ENCODE measurements at places on chromosomes 2 and 18.

DNA sequence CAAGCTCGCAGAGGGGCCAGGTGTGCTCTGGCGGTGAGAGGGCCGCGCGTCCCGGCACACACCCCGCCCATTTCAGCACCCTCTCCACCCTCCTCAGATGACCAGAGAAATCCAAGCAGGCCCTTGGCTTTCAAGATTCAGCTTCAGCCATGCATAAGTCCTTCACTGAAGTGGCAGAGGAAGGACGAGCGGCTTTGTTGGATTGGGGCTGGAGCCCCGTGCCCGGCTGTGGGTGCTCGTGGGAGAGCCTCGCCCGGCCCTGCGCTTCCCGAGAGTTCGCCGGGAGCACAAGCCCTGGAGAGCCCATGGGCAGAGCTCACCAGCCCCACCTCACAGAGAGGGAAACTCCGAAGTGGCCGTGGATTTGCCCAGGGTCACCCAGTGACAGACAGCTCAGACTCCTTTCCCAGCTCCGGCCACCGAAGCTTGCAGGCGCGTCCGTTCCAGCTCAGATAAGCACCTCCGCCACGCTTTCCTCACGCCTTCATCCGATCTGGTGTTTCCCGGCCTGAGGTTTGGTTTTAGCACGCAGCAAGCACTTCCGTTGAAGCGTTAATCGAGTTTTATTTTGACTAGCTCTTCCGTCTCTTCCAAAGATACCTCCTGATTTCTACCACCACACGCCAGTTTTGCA, 45.6 kb upstream of the MTCL1 start:
- no peak for DNase-seq

- no peak for DNase-seq
Observed at GRCh38 chr2:13156916-13157315, 440.2 kb downstream of the TRIB2 start.

- DNase-seq = no peak
Observed at GRCh38 chr2:216426938-216427337, 14.7 kb downstream of the SMARCAL1 start.

DNA sequence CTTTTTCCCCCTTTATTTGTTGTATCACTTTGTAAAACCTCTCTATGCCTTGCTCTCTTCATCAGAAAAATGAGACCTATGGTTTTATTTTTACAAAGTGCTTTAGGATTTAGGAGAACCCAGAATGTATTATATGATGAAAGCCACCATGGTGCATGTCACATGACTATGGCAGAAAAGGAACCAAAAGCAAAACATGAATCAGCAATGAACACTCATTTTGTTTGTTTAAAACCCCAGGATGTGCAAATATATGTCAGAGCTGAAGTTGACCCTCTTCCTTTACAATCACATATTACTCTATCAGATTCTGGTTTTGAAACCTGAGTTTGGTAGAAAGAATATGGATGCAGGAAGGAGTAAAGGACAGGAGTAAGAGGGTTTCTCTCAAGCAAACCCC, 70.0 kb downstream of the FIGN start:
- no peak for DNase-seq

GRCh38 chr18:26711756-26712155, 153.8 kb downstream of the AQP4 start:
- no peak for DNase-seq

DNA sequence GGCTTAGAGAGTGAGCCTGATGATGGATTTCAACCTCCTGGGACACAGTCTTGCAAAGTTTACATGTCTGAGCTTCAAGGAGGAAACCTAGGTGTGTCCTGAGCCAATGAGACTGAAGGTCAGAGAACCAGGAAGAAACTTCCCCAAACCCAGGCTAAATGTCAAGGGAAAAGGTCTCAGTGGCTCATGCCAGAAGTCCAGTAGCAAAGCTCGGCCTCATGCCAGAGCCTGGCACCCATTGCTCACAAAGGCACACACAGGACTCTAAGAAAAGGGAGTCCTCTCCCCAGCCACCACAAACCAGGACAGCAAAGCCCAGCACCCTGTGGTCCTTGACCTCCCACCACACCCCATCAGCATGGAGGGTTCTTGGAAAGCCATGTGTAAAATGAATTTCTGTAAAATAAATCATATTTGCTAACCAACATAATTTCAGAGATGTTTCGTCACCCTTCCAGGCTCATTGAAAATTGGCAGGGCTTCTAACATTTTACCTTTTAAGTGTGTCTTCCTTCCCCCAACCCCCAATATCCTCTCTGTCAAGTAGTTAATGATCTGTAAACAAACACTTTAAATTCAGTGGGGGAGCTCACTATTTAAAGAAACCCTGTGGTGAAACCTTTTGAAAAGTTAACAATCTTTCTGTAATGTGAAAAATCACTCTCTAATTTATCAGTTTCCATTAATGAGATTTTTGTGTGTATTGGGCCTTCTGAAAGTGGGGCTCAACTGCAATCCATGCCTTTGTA, 77.1 kb downstream of the BCL11A start:
- DNase-seq = no peak

GRCh38 chr2:110900191-110900590, 167.8 kb downstream of the ACOXL start:
- no peak for DNase-seq

- no peak for DNase-seq
Observed at GRCh38 chr2:126634273-126634861, 21.6 kb upstream of the GYPC start.

GRCh38 chr2:174805803-174806202, 41.5 kb upstream of the CHRNA1 start:
- no peak for DNase-seq

DNA sequence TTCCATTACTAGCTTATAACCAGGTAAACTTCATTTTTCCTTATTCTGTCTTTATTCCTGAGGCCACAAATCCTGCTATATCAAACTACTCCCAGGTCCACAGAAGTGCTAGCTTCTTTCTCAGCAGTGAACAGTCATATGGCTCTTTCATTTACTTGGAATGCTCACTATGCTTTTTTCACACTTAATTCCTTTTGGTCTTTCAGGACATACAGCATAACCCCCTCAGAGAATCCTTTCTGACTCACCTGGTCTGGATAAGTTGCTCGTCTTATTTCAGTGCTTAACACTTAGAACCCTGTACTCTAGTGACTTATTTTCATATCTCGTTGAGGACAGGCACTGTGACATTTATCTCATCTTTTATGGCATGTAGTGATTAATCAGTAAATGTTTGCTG, 325.0 kb upstream of the UBE2E3 start:
- no peak for DNase-seq

DNA sequence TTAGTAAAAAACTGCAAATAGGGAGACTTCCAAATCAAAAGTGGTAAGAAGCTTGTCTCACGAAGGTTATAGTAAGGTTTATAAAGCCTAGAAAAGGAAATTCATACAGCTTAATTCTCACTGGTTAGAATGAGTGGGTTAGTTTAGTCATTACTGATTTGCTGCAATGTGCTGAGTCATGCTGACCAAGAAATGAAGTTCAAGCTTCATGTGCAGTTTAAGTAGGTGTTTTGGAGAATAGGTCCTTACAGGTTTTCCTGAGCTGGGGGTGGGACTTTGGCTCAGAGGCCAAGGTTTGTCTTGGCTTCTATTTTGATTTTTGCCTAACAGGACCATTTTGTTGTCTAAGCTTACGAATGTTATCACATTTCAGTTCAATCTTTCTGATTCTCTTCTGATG, 15.1 kb downstream of the CLIP4 start:
- no peak for DNase-seq

GRCh38 chr2:226077031-226077430, 677.5 kb downstream of the NYAP2 start:
- no peak for DNase-seq

GRCh38 chr2:196464311-196464710, 175.2 kb upstream of the CCDC150 start:
- no peak for DNase-seq

- no peak for DNase-seq
Observed at GRCh38 chr18:3340015-3340681, 78.2 kb downstream of the MYL12B start.

DNA sequence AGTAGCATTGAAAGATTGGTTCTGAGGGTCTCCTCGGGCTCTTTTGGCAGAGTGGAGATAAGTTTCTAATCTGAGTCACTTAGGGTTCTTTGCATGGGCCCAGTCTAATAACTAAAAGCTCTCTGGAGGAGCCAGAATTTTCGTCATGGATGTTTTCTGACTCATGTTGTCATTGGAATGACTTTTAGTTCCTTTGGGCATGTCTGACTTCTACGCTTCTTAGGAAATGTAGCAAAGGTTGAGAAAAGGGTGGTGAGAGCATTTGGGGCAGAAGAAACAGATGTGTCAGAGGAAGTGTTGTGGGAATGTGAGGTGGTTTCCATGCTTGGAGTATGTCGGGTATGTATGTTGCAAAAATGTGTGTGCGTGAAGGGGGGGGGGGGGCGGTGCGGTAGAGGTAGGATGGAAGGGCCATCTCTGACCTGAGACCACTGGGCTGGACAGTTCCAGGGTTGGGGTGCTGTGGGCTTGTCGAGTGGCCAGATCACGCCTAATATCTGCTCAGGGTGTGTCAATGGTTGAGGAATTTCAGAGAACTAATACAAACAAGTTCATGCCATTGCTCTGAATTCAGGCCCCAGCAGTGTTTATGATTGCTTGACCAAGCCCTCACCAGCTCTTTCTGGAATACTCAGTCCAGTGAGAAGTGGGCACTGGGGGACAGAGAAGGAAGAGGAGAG, 26.9 kb downstream of the KLHL29 start:
- no peak for DNase-seq

- DNase-seq = no peak
Observed at GRCh38 chr2:131417886-131418285, 53.9 kb upstream of the RAB6D start.

GRCh38 chr2:72325592-72326422, 178.1 kb upstream of the CYP26B1 start:
- DNase-seq = peak; percentile 6

DNA sequence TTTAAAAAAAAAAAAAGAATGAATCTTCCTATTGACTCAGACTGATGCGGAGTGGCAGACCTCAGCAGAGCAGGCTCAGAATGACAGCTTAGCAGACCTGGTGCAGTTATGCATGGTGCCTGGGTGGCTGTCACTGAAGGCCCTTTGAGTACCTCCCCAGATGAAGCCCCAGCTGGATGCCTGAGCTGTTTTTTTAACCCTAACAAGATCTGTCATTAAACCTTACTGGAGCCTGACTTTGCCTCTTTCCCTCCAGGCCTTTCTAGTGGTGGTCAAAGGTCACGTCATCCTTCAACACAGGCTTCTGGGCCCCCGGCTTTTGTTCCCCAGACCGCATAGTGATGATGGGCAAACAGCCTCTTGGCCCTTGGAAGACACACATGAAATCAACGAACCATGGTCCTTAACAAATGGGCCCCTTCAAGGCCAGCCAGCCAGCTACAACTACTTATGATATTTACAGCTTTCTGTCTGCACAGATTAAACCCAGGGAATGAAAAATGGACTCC, 138.3 kb upstream of the CYP1B1 start:
- DNase-seq = no peak

- no peak for DNase-seq
Observed at GRCh38 chr2:74504591-74504990, 2.9 kb downstream of the PCGF1 start.

DNA sequence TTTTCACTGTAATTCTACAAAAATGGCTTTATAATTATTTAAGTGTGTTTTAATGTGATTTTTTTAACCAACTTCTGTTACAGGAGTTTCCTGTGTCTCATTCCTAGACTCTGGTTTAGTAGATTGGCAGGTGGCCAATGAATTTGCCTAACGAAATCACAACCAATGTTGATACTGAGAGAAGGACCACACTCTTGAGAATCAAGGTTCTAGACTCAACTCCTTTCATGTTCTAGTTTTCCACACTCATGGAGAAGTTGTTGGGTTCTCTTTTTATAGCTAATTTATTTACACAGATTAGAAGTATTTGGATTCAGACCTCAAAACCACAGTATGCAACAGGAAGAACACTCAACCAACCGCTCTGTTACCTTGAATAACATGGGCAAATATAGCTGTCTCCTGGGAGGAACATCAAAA, 22.6 kb upstream of the USP34 start:
- DNase-seq = no peak

DNA sequence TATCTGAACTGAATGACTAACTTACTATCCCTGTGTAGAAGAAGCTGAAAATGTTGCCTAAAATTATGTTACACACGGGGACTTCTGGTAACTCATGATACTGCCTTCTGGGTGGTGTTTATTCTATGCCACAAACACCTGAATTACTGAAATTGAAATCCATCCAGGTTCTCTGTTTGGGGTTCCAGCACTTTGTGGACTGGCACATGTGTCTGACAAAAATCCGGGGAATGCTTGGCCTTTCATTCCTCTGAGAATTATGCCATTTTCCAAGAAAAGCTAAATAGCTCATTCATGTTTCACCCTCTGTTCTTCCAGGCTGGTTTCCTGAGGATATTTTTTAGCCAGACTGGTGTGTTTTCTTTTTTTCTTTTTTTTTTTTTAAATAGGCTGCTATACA, 59.5 kb upstream of the POU3F3 start:
- no peak for DNase-seq

- DNase-seq = no peak
Observed at GRCh38 chr2:229282758-229283546, 11.9 kb upstream of the PID1 start.

DNA sequence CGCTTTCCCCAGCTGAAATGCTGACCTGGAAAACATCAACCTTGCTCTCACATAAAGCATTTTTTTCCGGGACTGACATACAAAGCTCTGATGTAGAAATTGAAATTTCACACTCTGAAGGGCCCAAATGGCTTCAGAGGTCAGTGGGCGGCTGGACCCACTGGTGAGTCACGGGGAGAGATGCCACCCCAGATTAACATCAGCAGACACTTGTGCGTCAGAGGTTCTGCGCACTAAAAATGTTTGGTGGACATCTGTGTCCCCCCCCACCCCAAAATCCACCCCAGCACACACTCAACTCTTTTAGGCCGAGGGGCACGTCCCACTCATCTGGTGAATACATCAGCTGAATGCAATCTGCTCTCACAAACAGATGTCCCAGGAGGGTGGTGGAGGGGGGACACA, 208.9 kb downstream of the ASB1 start:
- DNase-seq = no peak

DNA sequence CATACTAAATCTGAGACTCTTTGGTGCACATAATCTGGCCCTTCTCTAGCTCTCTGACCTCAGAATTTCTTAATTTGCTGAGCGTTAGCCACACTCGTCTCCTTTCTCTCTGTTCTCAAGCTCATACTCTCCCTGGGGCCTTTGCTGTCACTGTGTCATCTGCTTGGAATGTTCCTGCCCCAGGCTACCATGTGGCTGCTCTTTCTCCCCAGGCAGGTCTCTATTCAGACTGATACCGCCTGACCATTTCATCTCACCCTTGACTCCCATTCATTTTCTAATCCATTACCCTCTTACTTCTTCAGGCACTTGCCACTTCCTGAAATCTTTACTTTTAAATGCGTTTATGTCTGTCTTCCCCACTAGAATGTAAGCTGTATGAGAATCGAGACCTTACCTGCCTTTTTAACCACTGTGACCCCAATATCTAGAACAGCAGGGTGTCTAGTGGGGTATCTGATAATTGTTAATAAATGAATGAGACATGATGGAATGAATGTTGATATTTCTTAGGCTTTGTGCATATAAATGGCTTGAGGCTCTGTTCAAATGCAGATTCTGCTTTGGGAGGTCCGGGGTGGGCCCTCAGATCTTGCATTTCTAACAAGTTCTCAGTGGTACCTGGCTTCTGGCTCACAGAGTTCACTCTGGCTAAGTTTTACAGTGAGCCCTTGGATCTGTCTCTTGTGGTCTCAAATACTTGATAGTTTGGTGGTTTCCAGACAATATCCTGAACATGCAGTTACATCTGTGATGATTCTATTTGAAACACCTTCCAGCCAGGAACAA, 89.9 kb upstream of the EPC2 start:
- no peak for DNase-seq

All from HuH-7.5 (cell line).